NCI-H460 (cell line): ENCODE measurements at places on chromosomes 11 and 22. TPM values are rescaled to one million over a fixed set of nuclear protein-coding genes. Genes with fewer than 3 reads are reported as not detected.

CCDC89 gene
- total RNA-seq: not detected in 2 replicates

DNA sequence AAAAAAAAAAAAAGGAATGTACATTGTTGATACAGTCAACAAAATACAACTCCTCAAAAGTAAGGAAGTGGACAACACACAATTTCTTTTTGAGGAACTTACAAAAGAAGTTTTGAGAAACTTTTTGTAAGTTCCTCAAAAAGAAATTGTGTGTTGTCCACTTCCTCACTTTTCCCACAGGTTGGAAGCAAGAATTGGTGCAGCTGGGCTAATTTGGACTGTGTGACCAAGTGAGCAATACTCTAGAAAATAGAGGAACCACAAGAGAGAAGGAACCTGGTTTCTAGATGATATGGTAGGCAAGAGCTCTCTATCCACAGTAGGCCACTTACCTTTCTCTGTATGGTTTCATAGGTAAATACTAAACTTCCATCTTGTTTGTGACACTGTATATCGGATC lies 1053.8 kb downstream of the LRRC4C start:
- no peak for DNase-seq

ARSA gene
- 14.0 and 14.5 TPM in 2 replicates for total RNA-seq

DNA sequence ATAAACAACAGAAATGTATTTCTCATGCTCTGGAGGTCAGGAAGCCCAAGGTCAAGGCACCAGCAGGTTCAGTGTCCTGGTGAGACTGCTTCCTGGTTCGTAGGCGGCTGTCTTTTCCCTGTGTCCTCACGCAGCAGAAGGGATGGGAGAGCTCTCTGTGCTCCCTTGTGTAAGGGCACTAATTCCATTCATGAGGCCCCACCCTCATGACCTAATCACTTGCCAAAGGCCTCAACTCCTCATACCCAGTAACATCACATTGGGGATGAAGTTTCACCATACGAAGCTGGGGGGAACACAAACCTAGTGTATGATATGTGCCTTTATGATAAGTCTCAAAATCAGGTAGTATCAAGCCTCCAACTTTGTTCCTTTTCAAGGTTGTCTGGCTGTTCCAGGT lies 38.6 kb upstream of the PANX2 start:
- DNase-seq: no peak

CCDC116 gene
- total RNA-seq: not detected in 2 replicates

GRCh38 chr11:13221722-13222121 lies 55.9 kb upstream of the BMAL1 start:
- DNase-seq: no peak

DNA sequence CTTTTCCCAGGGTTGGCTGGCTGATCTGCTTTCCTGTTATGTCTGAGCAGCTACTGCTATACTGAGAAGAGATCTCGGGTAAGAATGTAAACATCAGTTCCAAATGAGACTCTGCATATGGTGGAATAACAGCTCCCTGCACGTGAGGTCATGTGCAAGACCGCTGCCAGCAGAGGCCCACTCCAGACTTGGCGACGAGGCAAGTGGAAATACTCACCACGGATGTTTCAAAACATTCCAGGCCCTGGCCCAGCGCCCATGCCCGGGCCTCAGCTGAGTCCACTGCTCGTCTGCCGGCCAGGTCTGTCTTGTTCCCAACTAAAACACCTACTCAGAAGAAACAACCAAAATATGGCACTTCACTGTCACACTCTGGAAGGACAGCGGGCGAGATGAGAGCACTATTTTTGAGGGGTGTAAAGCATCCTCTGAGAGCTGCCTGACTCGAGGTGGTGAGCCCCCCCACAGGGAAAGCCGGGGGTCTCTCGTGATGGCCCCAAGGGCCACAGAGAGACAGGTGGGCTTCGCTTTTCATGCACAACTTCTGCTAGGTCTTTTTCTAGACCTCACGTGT lies 13.1 kb downstream of the IFT27 start:
- DNase-seq: no peak

GRCh38 chr22:35840302-35840739 lies 122.6 kb downstream of the APOL5 start:
- DNase-seq: peak; percentile 94

IFITM2 gene
- 44.7 and 71.8 TPM in 2 replicates for total RNA-seq

DNA sequence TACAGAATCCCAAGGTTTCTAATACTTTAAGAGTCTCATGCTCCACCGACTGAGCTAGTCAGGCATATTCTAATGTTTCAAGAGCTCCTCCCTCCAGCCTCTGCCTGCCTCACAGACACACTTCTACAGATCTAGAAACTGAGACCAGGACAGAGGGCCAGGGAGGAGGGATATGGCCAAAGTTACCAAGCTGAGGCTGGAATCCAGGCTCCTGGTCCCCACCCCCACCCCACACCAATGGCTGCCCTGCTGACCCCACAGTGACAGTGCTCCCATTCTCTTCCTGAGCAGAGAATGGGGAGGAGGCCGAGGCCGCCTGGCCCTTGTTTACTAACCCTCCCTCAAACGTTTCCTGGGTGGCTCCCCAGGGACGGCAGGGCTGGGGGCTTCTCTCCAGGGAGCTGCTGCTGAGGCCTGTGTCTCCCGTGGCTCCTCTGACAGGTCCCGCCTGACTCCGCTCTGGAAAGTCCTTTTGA lies 2.2 kb downstream of the PLEKHB1 start:
- no peak for DNase-seq

CHRM1 gene
- not detected in 2 replicates for total RNA-seq

ARFGAP2 gene
- total RNA-seq: 26.5 and 27.9 TPM in 2 replicates

DNA sequence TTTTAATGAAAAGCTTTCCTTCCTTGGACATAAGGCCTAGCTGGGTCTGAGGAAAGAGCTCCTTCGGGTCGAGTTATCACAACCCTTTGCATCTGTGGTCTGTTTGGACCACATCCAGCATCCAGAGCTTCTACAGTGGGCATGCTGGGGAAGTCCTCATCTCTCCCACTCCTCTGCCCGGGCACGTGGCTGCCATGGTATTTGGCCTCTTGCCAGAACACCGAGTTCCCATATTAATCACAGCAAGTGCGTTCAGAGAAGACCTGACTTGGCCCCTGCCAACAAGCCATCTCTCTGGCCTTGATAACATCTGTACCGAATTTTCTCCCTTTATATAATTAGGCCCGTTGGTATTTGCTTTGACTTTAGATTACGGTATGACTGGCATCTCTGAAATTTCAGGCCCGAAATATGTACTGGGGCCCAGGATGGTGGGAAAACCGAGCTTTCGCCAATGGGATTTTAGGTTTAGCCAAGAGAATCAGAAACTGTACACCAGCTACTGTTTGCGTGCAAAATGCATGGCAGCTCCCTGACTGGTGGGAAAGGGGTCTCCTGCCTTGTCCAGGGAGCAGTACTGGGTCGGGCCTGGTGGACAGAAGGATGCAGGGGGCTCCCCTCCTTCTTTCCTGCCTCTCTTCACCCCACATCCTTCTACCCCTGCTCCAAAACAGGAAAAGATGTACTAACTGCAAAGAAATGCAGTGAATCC lies 90.0 kb downstream of the MICAL2 start:
- DNase-seq: no peak

- no peak for DNase-seq
These were observed 128.7 kb downstream of the DDX10 start for GRCh38 chr11:108793611-108794010.

DNA sequence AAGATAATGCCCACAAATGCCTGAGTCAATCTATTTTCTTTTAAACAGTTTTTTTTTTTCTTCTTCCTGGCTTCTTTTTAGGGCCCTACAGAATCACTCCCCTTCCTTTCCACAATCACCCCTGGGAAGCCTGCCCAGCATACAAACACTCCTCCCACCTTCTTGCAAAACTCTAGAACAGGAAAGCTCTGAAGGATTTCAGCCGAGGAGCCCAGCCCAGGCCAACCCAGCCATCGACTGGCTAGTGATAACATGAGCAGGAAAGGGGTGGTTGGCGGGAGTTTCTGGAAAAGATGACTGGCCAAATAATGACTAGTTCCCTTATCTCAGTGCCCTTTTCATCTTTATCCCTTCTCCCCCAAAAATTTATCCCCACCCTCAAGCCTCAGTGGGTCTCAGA lies 68.2 kb downstream of the USP35 start:
- no peak for DNase-seq

GRCh38 chr11:76837696-76838677 lies 22.7 kb upstream of the ACER3 start:
- DNase-seq: no peak

DNA sequence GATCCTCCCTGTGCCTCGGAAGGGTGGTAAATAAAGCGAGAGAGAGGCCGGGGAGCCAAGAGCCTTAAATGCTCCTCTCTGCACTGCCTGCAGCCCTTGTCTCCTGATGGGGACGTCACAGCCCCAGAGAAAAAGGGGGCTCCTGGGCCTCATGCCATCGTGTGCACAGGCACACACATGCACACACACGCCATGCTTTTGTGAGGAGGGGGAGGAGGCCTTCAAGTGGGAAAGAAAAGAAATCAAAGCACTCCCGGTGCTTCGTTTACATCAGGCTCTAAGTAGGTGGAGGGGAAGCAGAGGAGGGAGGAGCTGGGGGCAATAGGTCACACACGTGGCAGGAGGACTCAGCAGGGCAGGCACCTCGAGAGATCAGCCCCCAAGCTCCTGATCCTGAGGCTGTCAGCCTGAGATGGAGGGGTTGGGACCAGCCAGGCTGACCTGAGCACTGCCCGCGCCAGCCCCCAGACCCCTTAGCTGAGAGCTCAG lies 68.2 kb upstream of the NECTIN1 start:
- no peak for DNase-seq

- DNase-seq: no peak
These were observed 16.3 kb downstream of the MYO7A start for GRCh38 chr11:77144196-77144856.

GRCh38 chr22:39267974-39268373 lies 23.2 kb upstream of the PDGFB start:
- DNase-seq: no peak

DNA sequence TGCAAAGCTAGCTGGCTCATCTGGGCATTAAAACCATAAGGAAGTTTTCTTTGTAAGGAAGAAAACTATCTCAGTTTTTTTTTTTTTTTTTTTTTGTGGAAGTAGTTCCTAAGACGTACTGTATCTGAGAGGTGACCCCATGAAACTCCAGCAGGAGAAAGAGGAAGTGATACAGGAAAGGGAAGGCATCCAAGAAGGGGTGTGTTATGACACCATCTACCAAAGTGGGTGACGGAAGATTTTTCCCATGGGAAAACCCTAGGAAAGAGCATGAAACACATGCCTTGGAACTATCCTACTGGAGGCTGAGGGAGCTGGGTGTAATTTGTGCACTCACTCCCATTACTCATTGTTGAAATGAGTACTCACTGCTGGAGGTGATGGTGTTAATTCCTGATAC lies 63.8 kb upstream of the ARHGAP20 start:
- DNase-seq: no peak

- no peak for DNase-seq
These were observed 171.1 kb downstream of the CADM1 start for GRCh38 chr11:115333121-115333520.
